ENCODE measurements at places on chromosomes 3 and 15.

DNA sequence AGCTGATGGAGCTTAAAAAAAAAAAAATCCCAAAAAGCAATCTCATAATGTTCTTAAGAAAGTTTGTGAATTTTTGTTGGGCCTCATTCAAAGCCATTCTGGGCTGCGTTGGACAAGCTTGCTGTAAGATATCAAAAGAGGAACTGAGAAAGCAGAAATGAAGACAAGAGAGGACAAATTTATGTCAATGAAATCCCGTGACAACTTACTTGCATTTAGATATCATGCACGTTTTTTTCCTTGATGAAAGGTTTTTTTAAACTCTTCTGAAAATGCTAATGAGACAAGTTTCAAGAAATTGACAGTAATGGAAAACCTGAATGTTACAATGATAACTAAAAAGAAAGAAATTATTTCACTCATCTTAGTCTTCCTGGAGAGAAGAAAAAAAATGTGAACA, 662.9 kb downstream of the SQOR start:
- no peak for DNase-seq

GRCh38 chr3:62835554-62836236, 39.5 kb downstream of the CADPS start:
- no peak for DNase-seq

DNA sequence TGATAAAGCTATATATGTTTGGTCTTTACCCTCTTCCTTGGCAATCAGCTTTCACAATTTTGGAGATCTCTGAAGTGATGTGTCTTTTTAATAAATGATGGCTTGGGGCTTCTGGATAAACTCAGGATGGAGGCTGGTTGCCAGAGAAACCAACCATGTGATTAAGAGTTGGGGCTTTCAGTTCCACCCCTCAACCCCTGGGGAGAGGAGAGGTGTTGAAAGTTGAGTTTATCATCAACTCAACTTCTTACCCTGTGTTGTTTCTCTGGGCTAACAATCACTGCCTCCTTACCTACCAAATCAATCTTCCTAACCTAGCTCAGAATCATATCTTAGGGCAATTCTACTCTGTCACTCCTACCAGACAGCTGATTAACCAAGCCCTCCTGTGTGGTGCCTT, 735.8 kb downstream of the ZPLD1 start:
- no peak for DNase-seq

DNA sequence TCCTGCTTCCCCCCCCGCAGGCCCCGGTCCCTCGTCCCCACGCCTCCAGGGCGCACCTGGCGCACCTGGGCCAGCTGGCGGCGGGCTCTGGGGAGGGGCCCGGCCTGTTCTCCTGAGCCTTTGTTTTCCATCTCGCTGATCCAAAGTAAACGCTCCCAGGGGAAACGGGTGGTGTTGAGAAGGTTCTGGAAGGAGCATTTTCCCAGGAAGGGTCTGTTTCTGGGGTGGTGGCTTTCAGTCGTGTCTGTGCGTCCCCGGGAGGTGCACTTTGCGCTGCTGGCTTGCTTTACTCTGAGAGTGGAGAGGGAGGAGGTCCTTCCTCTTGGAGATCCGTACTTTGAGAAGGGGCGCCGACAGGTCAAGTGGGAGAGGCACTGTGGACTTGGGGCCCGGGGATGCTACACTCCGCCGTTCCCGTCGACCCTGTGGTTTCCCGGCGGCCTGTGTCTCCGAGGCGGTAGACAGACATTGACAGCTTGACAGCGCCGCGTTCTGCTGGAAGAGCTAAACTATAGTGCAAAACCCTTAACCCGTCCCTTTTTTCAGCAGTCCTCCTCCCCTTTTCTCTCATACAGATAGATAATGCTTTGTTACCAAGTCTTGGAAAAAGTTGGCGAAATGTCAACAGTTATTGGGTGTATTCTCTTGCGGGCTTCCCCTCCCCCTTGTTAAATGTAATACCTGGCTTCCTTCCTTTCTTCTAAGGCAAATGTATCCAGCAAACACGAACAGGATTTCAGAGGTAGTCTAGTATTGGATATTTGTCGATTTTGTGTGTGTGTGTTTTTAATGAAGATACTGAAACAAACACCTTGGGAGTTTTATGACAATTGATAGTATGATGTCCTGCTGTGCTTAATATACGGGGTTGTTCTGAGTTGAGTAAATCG, 6.5 kb downstream of the TPM1 start:
- no peak for DNase-seq

- DNase-seq: no peak
These were observed 151.5 kb downstream of the ALCAM start for GRCh38 chr3:105518203-105518602.

GRCh38 chr15:25268166-25268565, 170.7 kb downstream of the UBE3A start:
- no peak for DNase-seq

DNA sequence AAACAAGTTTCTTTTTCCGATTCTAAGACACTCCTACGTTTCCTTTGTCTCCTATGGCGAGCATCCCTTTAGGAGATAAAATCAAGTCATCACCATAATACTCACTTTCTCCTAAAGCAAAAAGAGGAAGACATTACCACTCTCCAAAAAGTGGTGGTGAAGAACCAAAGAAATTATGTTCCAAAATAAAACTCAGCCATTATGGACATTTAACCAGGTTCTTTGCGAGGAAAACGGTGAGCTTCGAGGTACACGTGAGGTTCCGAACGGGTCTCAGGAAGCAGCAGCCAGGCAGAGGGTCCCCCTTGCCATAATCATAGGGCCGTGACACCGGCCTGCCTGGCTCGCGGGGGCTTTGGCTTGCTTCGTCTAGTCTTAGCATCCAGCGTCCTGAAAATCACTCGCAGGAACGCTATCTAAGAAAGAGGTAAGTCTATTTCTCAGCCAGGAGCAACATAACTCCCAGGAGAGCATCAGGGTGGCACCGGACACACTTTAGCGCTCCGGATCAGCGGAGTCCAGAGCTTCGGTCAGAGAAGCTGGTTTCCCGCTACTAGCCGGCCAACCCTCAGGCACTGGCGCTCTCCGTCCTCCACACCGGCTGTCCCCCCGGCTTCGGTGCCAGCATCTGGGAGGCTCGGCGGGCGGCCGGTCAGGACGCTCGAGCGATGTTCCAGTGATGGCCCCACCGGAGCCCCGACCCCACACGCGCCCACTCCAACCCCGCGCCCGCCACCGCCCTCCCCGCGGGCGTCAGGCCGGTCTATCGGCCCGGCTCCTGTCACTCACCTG, 581 bp downstream of the IP6K1 start:
- DNase-seq: no peak

- DNase-seq: no peak
These were observed 446.0 kb downstream of the GRM7 start for GRCh38 chr3:7306901-7307300.

DNA sequence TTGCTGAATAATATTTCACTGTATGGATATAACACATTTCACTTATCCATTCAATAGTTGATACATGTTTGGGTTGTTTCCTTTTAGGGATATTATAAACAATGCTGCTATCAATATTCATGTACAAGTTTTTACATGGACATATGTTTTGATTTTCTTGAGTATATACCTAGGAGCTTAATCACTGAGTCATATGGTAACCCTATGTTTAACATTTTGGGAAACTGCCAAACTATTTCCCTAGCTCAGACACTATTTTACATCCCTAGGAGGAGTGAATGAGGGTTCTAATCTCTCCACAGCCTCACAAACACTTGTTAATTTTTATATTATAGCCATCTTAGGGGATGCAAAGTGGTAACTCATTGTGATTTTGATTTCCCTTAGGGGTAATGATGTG, 66.0 kb downstream of the GPR156 start:
- no peak for DNase-seq

- peak; percentile 79 for DNase-seq
These were observed 123.7 kb upstream of the RAP2B start for GRCh38 chr3:153038367-153038766.

DNA sequence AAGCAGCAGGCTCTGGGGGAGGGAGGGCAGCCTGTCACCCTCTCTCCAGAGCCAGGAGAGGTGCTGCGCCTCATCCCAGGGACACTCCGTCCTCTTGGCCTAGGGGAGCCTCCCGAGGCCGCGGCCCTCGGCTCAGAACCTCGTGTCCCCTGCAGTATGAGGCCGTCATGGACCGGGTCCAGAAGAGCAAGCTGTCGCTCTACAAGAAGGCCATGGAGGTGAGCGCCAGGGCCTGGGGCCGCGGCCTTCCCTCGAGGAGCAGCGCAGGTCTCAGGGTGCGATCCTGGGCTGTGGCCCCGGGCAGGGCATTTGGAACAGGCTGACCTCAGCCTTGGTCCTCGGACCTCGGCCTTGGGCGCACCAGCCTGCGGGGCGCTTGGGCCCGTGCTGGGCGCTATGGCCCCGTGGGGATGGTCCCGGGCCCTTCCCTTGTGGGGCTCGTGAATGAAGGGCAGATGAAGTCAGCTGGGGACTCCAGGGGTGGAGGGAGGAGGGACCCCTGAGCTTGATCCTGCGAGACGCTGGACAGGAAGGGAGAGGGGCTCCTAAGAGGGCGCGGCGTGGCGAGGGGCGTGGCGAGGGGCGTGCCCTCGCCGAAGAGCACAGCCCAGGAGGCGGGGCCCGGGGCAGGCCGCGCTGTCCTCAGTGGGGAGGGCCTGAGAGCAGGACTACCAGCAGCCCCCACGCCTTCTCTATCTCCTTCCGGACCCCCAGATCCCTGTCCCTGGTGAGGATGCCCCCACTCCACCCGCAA, 32.9 kb downstream of the PSTPIP1 start:
- DNase-seq: no peak

GRCh38 chr15:93835344-93835743, 396.0 kb upstream of the MCTP2 start:
- DNase-seq: no peak

GRCh38 chr3:124144035-124144814, 152.3 kb upstream of the ROPN1 start:
- DNase-seq: no peak

- no peak for DNase-seq
These were observed 247.6 kb upstream of the LRTM1 start for GRCh38 chr3:55175423-55175822.

GRCh38 chr3:12679468-12679867, 15.6 kb upstream of the RAF1 start:
- DNase-seq: no peak

GRCh38 chr15:51053571-51053970, 41.1 kb downstream of the TNFAIP8L3 start:
- no peak for DNase-seq

- DNase-seq: no peak
These were observed 256.0 kb downstream of the SV2B start for GRCh38 chr15:91356083-91356482.

- DNase-seq: no peak
These were observed 107.8 kb downstream of the MEGF11 start for GRCh38 chr15:66145726-66146182.

- DNase-seq: no peak
These were observed 87.8 kb downstream of the CHL1 start for GRCh38 chr3:284322-284721.
